Epithelial cell of proximal tubule (primary cell): ENCODE measurements at places on chromosomes 6 and 20. TPM values are rescaled to one million over a fixed set of nuclear protein-coding genes. Genes with fewer than 3 reads are reported as not detected.

- DNase-seq: no peak
Observed at GRCh38 chr6:166572370-166573261, 13.9 kb downstream of the RAMACL start.

The KHDC1 gene
- total RNA-seq: 2.3 and 5.0 TPM in 2 replicates

DNA sequence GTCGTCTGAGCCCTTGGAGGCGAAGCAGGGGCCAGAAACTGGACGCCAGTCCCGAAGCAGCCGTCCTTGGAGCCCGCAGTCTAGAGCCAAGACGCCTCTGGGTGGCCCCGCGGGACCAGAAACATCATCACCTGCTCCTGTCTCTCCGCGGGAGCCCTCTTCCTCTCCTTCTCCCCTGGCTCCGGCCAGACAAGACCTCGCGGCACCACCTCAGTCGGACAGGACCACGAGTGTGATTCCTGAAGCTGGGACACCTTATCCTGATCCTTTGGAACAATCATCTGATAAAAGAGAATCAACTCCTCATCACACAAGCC is 416 bp downstream of the RSPH4A start:
- no peak for DNase-seq

DNA sequence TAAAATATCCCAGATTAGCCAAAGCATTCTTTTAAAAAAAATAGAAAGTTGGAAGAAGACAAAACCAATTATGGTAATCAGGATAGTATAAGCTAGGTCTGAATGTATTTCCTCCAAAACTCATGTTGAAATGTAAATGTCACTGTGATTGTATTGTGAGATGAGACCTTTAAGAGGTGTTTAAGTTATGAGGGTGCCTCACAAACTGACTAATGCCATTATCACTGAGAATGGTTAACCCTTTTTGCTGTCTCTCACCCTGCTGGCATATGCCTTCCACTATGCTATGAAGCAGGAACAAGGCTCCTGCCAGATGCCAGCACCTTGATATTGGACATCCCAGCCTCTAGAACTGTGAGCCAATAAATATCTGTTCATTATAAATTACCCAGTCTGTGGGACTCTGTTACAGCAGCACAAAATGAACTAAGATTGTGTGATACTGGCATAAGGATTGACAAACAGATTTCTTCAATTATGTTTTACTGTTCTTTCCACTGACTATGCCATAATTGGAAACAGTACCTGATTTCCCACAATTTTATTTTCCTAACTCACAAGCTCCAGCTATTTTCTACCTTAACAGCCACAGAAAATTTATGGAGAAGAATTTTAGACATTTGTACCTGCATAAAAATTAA is 63.8 kb downstream of the IBTK start:
- no peak for DNase-seq

The NOX3 gene
- 0.07 TPM in 1 of 2 replicates, not detected in the other for total RNA-seq

DNA sequence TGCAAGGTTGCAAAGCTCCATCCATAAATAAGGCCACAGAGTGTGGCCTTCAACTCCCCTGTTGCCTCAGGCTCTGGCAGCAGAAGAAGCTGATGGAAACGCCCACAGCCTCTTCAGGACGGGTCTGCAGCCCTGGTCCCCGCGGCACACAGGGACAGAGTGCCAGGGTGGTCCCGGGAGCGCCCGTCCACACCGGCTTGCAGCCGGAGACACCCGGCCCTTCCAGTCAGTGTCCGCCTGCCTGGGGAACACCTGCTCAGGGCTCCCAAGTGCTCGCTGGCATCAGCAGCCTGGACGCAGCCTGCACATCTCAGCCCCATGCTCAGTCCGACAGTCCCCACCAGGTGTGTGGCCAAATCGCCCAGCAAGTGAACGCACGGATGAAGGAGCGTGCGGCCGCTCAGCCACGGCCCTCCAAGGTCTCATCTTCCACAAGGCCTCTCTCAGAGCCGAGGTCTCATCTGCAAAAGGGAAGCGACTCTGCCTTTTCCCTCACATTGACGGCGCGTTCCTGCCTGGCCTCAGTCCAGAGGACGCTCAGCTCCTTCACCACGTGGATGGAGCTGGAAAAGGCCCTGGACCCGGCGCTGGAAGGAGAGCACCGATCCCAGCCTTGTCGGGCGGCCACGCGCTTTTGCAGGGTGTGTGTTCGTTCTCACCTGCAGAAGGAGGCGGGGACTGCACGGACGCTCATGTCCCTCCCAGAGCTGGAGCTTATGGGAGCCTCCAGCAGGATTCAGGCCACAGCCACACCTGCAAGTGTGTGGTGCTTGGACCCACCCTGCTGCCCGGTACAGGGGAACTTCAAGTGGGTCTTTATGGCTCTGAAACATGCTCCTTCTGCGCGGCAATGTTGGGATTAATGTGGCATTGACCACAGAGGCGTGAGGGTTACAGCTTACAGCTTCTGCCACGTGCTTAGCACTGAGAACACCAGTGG is 180.4 kb downstream of the DLL1 start:
- no peak for DNase-seq
